Fibroblast of skin of left quadriceps (primary cell): ENCODE measurements at places on chromosomes 3 and 15.

DNA sequence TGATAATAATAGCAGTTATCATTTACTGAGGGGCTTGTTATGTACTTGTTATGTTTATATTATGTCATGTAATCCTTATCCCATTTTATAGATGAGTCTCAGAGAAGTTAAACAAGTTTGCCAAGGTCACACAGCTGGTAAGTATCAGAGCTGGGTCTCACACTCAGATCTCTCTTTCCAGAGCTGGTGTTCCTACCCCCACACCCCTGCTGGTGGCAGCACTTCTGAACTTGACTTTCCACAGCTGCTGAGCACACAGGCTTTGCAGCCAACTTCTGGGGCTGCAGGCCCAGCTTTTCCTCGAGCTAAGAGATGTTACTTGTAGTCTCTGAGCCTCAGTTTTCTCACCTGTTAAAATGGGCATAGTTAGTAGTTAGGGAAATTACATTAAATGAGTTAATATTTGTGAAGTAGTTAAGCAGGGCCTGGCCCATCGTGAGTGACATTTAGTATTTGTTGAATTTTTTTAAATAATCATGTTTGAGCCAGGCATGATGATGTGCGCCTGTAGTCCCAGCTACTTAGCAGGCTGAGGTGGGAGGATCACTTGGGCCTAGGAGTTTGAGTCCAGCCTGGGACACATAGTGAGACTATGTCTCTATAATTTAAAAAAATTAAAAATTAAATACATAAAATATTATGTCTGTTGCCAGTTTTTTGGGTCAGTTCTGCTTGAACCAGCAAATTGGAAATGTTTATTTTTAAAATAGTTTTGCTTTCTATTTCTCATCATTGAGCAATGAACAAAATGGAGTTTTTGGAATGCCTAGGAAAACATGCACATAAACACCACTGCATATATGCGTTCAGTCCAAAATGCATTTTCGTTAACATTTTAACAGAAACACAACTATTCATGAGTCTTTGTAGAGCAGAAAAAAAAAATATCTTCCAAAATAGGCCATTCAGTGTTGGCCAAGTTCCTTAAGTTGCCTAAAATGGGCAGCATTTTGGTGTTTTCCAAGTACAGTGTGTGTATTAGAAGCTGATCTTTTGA, 87.3 kb downstream of the SMAD6 start:
- DNase-seq, result peak; percentile 59

GRCh38 chr3:104040896-104041295, 1325.8 kb upstream of the ALCAM start:
- DNase-seq, result no peak

DNA sequence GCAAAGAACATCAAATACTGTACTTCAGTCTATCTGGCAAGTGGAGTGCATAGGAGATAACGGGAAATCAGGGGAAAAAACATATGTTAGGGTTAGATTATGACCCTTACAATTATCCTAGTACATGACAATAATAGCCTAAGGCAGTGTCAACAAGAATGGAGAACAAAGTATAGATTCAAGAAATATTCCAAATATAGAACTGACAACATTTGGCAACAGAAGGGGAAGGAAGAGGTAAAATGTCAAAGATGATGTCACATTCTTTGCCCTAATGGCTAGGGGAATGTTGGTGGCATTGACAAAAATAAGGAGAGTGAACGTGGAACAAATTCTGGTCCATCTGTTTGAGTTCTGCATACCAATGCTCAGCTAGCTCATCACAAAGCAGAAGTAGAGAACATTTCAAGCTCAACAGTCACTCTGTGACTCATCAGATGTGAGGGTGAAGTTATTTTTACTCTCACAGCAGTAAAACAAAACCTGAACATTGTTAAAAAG, 15.5 kb upstream of the ATP8B4 start:
- no peak for DNase-seq

GRCh38 chr3:182962166-182962565, 18.2 kb downstream of the DCUN1D1 start:
- DNase-seq, result no peak

GRCh38 chr3:117557464-117558090, 848.0 kb downstream of the TUSC7 start:
- no peak for DNase-seq

DNA sequence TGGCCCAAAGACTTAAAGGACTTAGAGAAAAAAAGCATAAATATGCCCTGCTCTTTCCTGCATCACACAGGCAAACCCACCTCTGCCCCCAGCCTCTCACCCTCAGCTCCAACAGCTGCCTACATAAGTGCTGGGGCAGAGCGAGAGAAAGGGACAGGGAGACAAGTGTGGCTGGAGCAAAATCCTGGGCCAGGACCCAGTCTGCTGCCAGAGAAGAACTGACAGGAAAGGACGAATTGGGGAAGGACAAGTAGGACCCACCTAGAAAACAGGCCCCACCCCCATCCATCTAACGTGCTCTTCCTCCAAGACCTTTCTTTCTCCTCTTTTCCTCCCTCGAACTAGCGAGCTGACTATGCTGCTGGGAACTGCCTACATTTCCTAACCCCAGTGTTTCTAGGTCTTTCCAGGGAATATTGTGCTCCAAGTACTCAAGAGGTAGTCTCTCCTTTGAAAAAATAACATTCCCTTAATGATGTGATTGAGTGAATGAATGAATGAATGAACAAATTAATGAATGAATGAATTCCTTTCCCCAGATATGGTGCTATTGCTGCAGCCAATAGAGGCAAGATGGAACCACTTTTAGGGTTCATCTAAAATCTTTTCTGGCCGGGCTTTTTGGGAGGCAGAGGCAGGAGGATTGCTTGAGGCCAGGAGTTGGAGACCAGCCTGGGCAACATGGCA, 18.4 kb downstream of the IGDCC4 start:
- DNase-seq, result no peak

GRCh38 chr3:7749931-7750695, 751.5 kb upstream of the LMCD1 start:
- DNase-seq, result no peak

- DNase-seq, result no peak
These were observed 24.8 kb upstream of the DET1 start for GRCh38 chr15:88571153-88571851.

DNA sequence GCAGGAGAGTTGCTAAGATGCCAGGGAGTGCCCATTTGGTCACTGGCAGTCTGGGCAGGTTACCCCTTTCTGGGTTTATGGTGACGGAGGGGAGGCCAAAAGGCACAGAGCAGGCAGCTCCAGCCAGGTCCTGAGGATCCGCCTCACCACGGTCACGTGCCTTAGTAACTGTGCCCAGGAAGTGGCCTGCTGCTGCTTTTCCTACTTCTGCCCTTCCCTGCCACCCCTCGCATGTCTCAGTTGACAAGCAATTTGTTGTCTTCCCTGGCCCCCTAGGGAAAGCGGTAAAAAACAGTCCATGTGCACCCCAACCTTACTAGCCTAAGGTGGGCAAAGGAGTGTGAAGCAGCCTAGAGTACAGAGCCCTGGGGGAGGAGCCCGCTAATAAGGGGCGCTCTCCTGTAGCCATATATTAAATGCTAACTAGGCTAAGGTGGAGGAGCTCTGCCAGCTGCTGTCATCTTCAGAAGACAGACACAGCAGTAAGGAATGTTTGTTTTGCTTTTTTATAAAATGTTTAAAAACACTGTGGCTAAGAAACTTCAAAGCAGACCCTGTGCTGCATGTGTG, 9.1 kb upstream of the LIPH start:
- no peak for DNase-seq

GRCh38 chr3:133295199-133295901, 104.5 kb upstream of the BFSP2 start:
- no peak for DNase-seq
